Activated naive CD4-positive, alpha-beta T cell (primary cell): ENCODE measurements at places on chromosomes 6 and 20.

DNA sequence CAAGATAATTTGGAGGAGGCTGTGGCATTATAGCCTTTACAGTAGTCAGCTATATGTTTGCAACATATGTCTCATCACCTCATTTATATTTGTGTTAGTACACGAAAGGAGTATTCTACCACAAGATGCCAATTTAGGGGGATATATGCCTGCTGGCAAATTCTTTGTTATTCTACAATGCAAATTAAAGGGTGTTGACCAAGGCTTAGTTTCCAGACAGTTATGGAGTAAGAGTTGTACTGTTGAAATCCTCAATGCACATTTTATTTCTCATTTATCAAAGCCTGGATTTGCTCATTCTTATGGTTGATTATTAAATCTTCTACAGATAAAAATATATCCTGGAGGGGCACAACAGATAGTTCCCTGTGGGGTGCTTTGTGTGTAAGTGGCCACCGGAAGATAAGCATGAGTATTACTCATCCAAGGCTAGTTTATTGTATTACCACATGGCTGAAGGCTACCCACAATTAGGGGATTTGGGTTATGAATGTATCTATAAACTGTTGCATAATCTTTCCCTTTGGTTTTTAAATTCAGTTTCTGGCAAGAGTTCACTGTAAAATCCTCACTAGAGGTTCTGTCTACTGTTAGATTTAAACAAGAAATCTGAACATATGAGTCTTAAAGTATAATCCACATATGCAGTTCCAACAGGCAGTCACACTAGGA lies 9.0 kb downstream of the CST9 start:
- no peak for DNase-seq

DNA sequence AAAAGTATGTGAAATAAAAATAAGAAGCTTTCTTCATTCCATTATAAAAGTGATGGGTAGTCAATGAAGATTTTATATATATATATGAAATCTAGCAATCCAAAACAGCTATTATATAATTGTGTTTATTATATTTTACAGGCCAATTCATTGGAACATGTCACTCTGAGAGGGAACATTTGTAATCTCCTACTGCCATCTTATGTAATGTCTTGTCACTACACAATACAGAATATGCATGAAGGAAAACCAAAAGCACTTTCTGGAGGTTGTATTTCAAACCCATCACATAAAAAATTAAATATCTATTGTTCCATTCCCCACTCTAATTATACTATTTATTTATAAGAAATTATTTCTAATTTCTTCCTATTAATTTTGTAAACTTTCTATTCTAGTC lies 31.5 kb upstream of the IRAK1BP1 start:
- no peak for DNase-seq

- no peak for DNase-seq
These were observed 184.2 kb upstream of the MAN1A1 start for GRCh38 chr6:119533603-119534279.

DNA sequence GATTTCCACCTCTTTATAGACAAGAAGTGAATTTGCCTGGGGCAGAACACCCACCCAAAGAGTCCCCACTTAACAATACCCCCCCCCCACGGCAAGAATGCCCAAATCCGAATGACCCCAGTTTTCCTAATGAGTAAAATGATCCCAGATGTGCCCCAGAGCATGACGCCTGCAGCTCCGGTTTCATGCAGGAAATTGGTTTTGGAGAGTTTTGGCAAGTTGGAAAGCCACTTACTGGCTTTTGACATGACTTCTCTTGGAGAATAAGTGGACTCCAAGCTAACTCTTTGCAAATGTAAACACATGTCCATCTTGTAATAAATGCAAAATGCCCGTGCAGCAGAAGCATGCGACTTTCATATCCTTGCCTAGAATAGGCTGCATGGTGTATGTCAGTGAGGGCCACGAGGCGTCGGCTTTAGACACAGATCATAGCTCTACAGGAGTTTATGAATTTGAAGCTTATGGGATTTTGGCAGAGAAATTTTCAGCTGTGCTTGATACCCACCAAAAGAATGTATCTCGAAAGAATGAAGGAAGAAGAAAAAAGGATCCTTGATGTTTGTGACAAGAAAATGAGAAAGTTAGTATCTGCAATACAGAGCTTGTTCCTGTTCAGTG lies 24.2 kb downstream of the EDN3 start:
- DNase-seq = no peak

DNA sequence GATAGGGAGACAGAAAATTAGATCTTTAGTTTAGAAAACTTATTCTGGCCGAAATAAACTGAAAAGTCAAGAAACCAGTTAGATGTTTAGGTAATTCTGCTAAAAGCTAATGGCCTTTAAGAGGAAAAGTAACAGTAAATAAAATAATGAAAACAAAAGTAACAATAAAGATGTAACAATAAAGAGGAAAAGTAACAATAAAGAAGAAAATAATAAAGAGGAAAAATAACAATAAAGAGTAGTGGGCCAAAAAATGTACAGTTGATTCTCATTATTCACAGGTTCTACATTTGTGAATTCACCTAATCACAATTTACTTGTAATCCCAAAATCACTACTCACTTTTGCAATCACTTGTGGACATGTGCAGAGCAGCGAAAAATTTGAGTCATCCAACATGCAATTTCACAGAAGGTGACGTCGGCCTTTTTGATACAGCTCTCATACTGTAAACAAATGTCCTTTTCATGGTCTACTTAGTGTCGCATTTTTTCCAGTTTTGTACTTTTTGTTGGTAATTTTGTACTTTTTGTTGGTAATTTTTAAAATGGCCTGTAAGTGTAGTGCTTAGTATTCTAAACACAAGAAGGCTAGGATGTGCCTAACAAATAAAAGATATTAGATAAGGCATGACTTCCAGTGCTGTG lies 24.0 kb downstream of the HBS1L start:
- DNase-seq = no peak

DNA sequence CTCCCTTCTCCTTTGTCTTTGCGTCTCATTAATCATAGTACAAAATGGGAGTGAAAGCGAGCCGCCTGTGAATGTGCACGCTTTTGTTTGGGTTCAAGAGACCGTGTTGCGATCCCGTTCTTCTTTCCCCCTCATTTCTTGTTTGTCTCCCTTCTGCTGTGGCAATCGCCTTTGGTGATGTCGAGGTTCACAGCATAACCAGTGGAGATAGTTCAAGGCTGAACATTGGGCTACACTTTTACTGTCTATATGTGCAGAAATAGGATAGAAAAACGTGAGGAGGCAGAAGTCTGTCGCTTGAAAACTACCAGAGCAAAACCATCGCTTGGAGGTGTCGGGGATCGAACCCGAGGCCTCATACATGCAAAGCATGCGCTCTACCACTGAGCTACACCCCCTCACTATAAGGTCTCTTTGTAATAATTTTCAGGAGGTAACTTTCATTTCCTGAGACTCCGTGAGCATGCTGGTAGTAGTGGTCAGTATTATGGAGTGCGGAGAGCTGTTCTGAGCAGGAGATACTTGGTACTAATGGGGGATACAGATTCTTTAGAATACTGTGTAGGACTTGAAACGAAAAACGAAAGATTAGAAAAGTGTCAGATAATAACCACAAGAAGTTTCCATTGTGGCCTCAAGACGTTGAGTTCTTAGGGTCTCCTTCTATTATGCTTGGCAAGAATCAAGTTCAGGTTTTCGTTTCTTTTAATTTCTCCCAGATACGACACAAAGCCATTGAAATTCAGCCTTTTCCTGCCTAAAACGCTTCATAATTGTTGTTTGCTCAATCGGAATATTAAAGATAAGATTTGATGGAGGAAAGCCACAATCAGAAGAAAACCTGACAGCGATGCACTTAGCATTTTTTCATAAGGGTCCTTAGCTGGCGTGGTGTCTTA lies 106.6 kb downstream of the TRIM27 start:
- no peak for DNase-seq

DNA sequence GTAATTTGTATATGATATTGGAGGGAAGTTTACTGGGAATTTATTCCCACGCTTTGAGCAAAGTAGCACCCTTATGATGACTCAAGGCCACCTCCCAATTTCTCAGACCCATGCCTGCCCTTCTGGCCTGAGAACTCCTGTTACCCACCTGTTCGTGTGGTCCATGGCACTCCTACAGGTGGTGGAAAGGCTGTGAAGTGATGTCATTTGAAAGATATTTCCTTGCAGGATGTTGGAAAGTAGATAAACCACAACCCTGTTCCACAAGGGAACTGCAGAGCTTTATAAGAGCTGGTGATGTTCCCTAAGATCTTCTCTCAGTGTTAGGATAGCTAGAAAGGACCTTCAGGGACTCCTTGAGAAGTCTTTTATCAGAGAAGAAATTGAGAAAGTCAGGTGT lies 70.5 kb downstream of the ADGRG6 start:
- DNase-seq = no peak

GRCh38 chr20:43919686-43920403 lies 5.2 kb downstream of the TOX2 start:
- DNase-seq = no peak
